ENCODE measurements at places on chromosomes 6 and 20.

DNA sequence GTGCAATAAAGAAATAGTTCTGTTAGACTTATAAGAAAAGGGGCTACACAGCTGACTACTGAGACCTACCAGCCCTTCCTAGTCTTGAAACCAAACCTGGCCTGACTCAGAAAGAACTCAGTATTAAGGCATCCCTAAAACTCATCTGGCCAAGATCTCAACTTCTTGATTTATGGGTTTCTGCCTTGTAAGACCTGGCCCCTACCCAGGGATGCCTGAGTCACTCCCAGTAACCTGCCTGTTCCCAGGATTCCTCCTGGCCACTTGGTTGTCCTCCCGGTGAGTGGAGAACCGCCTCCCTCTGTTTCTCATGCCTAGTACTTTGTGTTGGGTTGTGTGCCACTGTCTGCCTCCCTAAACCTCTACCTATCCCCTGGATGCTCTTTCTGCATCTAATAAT, 189.4 kb upstream of the PREP start:
- no peak for DNase-seq

- no peak for DNase-seq
Observed at GRCh38 chr20:2283706-2284423, 11.9 kb upstream of the TGM3 start.

DNA sequence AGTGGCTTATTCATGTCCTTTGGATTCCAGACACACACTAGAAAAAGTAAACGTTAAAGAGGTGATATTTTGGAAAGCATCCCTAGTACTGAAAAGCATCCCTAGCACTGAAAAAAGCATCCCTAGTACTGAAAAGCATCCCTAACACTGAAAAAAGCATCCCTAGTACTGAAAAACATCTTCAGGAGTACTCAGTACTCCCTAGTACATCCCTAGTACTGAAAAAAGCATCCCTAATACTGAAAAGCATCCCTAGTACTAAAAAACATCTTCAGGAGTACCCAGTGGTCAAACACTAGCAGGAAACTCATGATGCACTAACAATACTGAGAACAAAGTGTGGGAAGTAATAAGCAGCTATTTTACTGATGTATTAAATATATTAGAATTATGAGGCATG, 45.6 kb upstream of the SAMHD1 start:
- DNase-seq = no peak

GRCh38 chr6:113860181-113860955, 3.2 kb downstream of the MARCKS start:
- no peak for DNase-seq

DNA sequence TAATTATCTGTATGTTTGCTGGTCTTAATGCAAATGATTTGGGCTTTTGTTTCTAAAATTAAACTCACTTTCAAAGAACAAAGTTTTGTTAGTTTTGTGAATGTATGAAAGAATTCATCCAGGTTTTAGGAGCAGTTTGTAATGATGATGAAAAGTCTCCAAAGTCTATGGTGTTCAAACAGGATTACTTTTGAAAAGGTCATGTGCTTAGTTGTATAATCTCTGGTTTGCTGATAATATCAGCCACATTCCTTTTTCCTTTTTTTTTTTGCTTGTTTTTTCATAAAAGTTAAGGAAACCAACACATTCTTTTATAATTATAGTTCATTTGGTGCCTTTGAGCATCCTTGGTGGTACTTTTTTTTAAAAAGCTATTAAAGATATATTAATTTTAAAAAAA, 88.9 kb downstream of the RTN4IP1 start:
- no peak for DNase-seq

Measured in stimulated activated CD4-positive, alpha-beta T cell treated with anti-CD3 and anti-CD28 coated beads, Interleukin-1b, Interleukin-23, amount 100 ng/mL, for 1 hour (primary cell).